Left hindlimb (tissue), 1 donor: ENCODE measurements at places on chromosomes 2 and 18.

GRCh38 chr18:7349181-7349837, 118.4 kb downstream of the LRRC30 start:
- DNase-seq: no peak

DNA sequence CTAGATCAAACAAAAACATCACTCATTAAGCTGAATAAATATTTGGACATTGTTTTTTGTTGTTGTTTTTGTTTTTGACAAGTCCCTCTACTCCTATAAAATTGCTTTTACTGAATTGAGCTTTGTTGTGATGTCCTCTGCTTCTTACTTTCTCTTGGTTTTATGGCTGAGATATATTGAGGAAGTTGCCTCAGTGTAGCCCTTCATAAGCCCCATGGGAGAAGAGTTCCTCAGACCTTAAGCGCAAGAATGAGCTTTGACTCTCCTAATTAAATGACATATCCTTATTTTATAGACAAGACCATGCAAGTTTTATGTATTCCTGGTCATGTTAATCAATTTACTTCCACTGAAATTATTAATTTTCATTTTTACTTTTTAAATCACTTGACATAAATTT, 54.9 kb downstream of the CERKL start:
- DNase-seq: no peak

GRCh38 chr2:60486551-60486950, 66.9 kb downstream of the BCL11A start:
- DNase-seq: no peak

GRCh38 chr2:25582077-25582830, 91.1 kb downstream of the DTNB start:
- DNase-seq: no peak

DNA sequence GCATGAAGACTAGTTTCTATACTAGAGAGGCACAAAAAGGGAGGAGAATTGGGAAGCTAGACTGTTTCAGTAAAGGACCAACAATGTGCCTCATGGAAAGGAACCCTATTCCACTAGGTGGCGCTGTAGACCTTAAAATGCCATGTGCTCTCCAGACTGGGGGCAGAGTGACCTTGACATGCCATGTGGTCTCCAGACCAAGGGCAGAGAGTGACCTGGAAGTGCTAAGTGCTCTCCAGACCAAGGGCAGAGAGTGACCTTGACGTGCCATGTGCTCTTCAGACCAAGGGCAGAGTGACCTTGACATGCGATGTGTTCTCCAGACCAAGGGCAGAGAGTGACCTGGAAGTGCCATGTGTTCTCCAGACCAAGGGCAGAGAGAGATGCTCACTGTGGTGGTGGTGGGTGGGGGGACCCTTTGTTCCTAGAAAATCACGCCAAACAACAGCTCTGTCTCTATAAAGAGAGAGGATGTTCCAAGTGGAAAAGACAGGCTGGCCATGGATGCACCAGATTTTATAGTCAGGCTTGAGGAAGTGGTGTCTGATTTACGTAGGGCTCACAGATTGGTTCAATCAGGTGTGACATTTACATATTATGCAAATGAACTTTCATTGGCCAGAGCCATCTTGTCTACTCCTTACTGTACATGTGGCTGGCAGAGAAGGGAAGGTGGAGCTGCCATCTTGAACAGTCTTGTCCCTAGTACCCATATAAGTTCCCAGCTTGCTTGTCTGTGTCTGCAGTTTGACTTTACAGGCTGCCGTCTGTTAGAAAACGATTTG, 344.0 kb upstream of the DDX18 start:
- no peak for DNase-seq

GRCh38 chr2:217062768-217063167, 202.9 kb upstream of the TNP1 start:
- no peak for DNase-seq

- no peak for DNase-seq
These were observed 43.4 kb downstream of the DSC3 start for GRCh38 chr18:30999186-30999585.

DNA sequence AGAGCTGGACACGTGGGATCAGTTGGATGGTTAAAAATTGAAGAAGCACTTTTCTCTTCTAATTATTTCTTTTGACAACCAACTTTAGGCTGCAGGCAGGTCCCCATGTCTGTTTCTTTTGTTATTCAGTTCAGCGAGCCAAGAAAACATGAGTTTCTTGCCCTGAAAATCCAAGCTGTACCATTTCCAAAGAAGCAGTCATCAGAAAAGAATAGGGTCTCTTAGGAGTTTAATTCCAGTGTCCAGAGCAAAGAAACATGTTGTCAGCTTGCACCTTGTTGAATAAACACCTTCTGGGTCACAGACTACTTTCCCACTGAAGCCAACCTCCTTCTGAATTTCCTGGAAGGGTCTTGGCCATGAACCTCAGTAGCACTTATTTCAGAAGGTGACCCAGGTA, 170.5 kb upstream of the COPS8 start:
- no peak for DNase-seq

- DNase-seq: no peak
These were observed 92.7 kb downstream of the TPGS2 start for GRCh38 chr18:36736094-36736493.

GRCh38 chr2:101698014-101698843, 722 bp downstream of the MAP4K4 start:
- peak; percentile 48 for DNase-seq

GRCh38 chr2:135903650-135904049, 27.4 kb upstream of the MCM6 start:
- no peak for DNase-seq

DNA sequence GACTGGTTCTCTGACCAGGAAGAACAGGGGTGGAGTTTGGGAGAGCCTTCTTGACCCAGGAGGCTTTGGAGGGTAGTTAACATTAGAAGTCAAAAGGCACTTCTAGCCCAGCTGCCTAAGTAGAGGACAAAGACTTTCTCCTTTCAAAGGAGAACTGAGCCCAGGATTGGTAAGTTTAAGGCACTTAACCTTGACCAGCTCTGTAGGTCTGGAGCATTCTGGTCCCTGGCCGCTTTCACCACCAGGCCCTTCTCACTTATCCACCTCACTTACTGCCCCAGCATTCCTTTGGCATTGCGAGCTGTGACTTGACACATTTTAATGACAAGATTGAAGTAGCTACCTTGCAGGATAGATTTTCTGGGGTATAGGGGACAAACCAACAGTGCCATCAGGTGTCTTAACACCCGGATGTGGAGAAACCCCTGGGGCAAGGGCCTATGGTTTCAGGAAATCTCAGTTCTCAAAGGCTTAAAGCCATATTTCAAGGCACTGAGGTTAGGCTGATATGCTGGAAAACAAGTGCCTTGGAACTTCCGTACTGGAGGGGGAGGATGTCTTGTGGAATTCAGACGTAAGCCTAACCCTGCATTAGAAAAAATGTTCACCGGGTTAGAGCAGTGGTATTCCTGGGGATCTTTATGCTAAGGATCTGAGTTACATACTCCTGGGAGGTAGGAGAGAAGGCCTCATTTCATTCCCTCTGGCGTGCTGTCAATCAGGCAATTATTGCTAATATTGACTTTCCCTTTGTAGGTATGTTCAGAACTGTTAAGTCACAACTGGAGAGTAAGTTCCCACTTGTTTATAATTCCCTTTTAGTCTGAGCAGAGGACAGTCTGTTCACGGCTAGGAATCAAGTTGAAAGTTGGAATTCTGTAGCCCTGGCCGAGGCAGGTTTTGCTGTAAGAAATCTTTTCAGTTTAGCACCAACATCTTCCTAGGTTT, 4.3 kb downstream of the C2orf68 start:
- DNase-seq: no peak

GRCh38 chr2:148615381-148615841, 29.1 kb upstream of the EPC2 start:
- no peak for DNase-seq

DNA sequence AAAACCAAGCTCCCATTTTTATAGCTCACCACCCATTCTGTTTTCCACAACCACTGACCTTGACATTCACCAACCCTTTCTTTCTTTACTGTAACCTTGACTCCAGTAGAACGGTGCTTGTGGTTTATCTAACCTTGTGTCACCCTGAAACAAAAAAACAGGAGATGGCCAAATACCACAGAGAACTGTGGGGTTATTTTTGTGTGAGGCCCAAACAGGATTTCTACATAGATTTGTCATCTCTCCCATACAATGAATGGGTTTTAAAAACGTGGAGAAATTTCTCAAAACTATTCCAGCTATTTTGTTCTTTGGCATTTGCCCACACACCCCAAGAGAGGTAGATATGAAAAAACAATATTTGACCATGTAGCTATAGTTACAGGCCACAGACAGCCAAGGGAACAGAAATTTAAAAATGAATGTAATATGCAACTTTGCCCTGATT, 231.3 kb upstream of the TANK start:
- no peak for DNase-seq

DNA sequence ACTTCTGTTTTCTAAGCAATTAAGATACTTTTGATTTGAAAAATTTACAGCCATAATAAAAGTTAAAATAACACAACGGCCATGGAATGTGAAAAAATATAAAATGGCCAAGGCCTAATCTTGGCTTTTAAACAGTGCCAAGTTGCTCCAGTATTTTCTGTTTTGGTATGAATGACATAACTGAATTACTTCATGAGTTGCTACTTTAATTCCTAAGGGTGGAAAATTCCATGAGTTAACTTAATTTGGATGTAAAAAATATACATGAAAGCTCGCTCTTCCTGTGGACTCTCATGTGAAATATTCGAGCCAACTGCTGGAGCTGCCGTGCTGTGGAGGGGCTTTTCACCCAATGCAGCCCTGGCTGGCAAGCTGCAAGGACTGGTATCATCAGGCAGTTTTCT, 286.0 kb upstream of the CCDC68 start:
- peak; percentile 49 for DNase-seq

DNA sequence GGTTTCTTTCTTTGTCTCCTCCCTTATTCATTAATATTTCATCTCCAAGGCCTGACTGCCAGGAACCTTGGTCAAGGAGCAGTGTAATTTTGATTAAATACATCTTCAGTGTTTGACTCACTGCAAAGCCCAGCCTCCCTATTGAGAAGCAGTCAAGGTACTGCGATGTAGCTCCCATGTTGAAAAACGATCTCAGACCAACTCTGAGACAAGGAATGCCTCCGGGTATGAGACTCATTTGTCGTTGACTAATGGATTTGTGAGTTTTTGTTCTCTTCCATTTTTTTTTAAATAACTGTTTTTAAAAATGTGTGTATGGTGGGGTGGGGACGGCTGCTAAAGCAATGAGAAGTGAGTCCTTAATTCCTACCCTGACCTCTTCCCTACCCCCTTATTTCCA, 361.6 kb downstream of the SOX11 start:
- no peak for DNase-seq

DNA sequence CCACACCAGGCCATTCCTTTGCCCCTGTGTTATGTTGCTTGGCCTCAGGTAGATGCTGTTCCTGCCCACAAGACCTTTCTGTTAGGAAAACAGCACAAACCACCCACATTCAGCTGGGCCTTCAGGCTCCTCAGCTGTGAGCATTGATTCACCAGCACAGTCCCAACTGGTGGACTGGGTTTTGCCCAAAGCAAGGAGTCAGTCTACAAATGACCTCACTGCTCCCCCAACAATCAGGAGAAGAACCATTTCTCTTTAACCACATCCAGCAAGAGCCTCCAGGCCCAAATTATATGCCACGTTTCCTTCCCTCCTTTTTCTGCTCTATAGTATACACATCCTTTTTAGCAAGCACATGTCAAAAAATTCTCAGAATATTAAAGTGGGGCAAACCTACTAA, 5.2 kb downstream of the TMEM163 start:
- DNase-seq: no peak

DNA sequence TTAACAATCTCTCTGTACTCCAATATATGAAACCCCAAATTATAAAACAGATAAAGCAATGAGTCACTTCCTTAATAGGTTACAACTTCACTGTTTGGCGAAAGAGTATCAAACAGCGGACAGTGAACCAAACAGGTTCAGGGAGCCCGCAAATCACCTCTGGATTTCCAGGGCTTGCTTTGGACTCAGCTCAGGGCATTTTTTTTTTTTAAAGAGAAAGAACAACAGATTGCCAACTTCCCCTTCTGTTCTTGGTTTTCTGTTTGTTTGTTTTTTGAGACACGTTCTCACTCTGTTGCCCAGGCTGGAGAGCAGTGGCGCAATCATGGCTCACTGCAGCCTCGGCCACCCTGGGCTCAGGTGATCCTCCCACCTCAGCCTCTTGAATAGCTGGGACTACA, 52.7 kb downstream of the ABCB11 start:
- no peak for DNase-seq

GRCh38 chr2:31197166-31197565, 20.1 kb downstream of the CAPN14 start:
- no peak for DNase-seq

GRCh38 chr2:20939931-20940795, 103.7 kb downstream of the APOB start:
- no peak for DNase-seq

- DNase-seq: peak; percentile 99
These were observed at the start of gene CCDC88A for GRCh38 chr2:55419679-55420438. TSS of gene CCDC88A (minus strand) at chr2:55419856. CDS start at chr2:55419079, 777 bp downstream.

DNA sequence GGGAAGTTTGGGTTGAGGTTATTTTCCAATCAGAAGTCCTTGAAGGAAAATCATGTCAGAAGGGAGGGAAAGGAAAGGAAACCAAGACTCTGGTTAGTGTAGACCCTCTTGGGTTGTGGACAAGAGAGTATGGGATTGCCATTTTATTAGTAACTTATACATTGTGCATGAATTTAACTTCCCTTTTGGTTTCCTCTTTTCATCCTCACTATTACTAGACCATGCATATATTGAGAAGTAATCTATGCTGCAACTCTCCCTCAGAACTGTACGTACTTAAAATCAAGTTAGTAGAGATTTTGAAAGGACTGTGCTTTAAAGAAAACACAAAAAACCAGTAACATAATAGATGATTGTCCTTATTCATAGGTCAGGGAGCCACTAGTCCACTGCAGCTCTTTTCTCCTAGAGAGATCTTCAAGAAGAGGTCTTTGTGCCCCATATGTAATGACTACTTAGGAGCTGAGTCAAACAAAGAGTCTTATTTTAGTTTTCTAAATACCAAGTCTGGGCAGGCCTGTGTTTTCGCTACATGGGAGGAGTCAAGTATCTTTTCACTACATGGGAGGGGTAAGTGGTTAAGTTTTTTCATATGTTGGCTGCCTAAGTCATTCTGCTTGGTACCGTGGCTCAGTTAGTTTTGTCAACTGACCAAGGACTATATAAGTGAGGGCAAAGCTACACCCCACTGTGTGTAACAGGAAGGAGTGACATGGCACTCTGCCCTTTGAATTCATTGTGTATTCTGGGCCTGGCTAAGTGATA, 25.2 kb upstream of the FAM117B start:
- DNase-seq: no peak

DNA sequence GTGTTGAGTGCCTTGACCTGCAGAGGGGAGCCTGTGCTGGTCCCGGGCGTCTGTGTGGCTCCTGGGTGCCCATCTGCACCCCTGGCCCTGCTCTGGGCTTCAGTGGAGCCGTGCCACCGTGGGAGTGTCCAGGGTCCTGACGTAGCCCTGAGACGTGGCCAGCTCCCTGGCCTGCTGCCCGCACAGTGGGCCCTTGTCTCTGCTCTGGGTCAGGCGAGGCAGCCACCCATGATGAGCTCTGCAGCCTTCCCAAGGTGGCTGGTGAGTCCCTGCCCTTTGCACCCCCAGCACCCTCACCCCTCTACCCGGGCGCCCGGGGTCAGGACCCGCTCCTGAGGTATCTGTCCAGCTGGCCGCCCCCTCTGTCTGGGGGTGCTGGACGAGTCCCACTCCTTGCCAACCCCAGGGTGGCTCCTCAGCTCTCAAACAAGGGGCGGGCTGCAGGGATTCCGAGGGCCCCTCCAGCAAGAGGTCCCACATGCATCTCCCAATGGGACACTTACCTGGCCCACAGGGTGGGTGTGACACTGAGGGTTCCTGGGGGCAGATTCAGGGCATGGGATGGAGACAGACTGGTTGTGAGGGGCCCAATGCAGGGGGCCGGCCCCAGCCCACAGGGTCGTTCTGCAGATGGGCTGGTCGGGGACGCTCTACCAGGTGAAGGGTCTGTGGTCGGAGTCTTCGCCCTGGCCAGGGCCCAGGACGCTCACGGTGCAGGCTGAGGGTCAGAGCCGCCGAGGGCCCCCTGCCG, 2.4 kb downstream of the NEU4 start:
- DNase-seq: no peak
